ELF-1 (cell line): ENCODE measurements at places on chromosomes 1 and 21.

DNA sequence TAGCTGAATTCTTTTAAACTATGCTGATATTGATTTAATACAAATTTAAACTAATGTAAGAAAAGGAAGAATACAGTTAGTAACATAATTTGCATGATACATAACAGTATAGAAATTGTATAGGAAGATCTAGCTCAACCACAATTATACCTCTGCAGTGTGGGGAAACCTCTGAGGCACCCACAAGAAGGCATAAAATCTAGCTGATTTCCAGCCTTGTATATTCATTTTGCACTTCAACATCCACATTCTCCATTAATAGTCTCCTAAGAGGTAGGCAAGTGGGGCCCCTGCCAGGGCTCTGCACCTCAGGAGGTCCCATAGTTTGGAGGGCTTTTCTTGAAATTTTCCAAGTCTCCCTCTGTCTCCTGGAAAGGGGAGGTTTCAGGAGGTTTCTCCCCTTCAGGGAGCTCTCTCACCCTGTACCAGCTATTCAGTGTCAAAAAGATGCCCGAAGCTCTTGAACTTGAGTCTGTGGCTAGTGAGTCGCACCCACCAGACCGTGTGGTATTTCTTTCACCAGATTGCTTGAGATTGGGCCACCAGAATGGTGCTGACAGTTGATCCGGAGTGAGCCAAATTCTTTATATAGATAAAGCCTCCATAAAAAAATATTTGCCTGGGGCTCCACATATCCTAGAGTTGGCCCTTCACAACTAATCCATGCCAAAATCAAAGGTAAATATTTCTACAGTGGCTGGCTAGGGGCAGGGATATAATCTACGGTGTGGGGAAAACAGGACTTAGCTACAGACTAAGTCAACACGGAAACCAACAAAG is 108.2 kb downstream of the TIAM1 start:
- DNase-seq = no peak

DNA sequence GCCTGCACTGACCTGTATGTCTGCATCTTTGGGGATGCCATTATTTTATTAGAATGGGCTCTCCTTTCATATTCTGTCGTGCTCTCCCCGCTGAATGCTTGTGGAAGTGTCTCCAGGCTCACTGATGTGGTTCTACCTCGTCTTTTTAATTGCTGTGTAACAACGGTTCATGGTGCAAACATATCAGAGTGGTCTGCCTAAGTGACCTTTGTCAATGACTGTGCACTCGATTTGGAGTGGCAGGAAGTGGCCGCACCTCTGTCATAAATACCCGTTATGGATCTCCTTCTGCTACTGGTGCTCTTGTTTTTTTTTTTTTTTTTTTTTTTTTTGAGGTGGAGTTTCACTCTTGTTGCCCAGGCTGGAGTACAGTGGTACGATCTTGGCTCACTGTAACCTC is 38.3 kb downstream of the SPSB1 start:
- no peak for DNase-seq

DNA sequence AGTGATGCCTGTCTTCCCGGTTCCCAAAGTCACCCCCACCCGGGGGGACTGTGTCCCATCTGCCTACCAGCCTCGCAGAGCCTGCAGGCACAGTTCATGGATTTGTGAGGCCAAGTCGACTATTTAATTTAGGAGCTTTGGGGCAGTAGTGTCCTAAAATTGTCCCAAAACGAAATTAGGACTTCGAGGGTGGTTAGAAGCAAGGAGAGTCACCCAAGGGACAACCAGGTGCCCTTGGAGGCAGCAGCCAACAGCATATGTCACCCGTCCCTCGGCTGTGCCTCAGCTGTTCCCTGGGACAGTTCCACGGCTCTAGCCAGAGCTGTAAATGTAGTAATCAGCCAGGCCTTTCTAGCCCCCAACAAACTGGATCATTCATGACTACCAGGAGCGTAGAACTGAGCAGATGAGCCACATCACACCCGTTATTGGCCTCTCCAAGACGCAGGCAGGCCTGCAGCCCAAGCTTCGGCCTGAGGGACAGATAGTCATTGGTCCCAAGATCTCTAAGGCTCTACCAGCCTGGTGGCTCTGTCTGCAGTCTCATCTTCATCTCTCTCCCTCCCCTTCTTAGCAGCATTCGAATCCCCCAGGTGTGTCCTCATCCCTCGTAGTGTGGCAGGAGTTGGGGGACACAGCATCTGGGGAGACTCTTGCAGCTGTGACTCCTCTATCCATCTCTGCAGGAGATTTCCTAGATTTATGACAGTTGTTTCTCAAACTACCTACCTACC is 2.9 kb downstream of the PAX7 start:
- DNase-seq = peak; percentile 43

GRCh38 chr1:152957561-152957960 is 10.6 kb downstream of the SPRR5 start:
- DNase-seq = no peak

DNA sequence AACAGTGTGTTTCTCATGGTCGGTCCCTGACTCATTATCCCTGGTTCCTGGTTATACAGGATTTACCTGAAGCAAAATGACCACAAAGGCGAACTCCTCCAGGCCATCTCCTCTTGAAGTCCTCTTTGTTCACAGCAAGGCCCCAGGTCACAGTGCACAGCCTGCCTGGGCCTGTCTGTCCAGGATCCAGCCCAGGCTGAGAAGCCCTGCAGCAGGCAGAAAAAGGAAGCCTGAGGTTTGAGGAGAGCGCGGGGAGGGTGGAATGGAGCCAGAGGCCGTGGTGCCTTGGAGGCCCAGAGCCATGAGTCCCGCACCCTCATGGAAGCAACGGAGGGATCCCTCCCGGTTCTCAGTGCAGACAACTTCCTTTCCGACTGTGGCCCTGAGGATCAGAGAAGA is 136.8 kb upstream of the IRF2BP2 start:
- peak; percentile 90 for DNase-seq

DNA sequence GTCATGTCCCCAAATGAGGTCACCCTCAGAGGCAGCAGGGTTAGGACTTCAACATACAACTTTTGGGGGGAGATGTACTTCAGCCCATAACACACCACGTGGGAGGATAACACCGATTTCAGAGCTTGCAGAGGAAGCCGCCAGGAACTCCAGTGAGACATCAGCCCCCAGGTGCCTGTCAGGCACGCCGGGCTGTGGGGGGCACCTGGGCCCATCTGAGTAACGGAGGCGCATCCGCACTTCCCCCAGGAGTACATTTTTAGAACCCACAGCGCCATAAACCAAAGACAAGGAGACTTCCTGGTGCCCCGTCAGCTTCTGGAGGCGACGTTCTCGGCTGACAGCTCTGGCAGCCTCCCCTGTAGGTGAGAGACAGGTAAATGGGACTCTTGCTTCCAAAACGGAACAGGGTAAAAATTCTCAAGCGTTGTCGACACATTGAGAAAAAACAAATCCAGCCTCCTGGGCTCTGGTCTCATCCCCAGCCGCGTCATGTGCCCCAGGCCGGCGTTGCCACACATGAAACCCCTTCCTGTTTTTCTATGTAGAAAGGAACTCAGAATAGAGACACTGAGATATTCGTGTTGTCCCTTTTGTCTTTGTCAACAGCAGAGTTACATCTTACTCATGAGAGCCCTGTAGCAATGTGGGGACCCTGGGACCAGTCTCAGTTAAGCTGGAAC is 93.3 kb downstream of the PDE9A start:
- DNase-seq = peak; percentile 23
